GM23248 (cell line): ENCODE measurements at places on chromosomes 4 and X.

GRCh38 chr4:170526471-170526870 is 436.7 kb upstream of the AADAT start:
- DNase-seq, result no peak

DNA sequence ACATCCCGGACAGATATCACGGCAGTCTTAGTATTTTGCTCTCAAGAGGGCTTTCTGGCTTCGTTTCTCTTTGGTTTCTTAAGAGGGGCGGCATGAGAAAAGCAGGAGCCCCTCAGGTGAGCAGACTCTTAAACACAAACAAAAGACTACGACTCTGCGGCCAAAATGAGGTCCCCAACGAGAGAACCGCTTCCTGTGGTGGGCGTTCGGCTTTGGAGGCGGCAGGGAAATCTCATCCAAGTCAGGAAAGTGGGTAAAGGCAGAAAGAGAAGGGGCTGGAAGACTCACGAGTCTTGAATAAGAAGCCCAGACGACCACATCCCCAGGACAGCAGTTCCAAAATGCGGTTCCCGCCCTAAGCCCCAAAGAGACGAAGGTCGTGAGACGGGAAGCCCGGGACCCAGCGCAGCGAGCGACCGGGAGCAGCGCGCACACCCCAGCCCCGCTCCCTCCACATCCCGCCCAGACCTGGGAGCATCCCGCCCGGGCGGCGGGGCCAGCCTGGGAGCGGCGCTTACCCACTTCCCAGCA is 409 bp downstream of the UGDH start:
- DNase-seq, result no peak

DNA sequence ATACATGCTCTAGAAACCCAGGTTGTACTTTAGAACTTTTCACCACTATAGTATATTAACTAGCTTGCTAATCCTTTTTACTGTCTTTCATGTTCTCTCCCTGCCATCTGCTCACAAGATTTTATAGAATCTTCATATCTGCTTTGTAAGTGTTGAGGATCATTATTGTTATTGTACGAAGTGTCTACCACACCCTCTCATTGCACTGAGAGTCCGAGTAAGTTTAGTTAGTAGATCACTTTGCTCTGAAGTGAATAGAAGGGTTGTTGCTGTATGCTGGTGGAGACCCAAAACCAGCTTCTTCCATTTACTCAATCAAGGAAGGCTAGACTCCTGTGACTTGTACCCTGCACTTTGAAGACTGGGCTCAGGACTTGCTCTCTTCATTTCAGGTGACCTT is 17.1 kb downstream of the GAB1 start:
- no peak for DNase-seq

GRCh38 chrX:29617276-29617675 is 598.1 kb upstream of the MAGEB2 start:
- DNase-seq, result peak; percentile 58

- DNase-seq, result peak; percentile 24
Measured at GRCh38 chr4:71151054-71151453, 157.6 kb downstream of the DCK start.

DNA sequence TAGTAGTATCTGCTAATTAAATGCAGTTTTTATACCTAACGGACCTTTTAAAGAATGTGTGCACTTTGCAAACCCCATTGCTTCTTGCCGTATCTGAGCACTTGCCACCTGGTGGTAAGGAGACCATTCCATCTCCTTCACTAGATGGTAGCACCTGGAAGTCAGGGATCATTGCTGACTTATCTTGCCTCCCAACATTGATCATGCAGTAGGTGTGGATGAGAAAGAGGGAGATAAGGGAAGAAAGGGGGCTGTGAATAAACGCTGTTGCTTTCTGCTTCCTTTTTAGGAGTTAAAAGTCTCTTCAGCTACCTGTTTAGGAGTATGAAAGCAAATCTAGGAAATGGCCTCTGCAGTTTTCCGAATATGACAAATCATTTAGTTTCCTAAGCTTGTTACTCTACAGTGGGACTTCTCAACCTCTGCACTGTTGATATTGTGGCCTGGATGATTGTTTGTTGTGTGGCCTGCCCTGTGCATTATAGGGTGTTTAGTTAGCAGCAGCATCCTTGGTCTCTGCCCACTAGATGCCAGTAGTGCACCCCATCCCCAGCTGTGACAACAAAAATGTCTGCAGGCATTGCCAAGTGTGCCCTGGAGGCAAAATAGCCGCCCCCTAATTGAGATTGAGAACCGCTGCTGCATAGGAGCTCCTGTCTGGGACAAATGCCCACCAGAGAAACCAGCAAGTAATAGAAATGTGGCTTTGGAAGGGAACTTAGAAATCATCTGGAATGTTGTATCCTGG is 38.8 kb downstream of the GAB1 start:
- DNase-seq, result peak; percentile 46

GRCh38 chr4:160136021-160136420 is 1033.1 kb downstream of the RAPGEF2 start:
- DNase-seq, result no peak

- peak; percentile 20 for DNase-seq
Measured at GRCh38 chrX:115362334-115363095, 73.0 kb downstream of the LUZP4 start.

DNA sequence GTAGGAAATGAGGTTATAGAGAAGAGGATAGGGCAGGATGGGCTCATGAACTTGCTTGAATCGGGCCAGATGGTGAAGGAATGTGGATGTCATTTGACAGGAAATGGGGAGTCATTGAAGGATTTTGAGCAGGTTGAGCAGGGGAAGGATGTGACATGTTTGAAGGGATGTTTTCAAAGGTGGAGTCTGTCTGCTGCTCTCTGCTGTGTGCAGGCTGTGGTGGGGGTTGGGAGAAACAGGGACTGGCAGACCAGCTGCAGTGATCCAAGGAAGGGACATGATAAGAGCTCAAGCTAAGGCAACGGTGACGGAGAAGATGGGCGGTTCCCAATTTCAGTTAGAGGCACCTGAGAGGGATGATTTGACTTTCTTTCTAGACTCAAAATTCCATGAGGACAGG is 14.0 kb upstream of the XPNPEP2 start:
- no peak for DNase-seq

DNA sequence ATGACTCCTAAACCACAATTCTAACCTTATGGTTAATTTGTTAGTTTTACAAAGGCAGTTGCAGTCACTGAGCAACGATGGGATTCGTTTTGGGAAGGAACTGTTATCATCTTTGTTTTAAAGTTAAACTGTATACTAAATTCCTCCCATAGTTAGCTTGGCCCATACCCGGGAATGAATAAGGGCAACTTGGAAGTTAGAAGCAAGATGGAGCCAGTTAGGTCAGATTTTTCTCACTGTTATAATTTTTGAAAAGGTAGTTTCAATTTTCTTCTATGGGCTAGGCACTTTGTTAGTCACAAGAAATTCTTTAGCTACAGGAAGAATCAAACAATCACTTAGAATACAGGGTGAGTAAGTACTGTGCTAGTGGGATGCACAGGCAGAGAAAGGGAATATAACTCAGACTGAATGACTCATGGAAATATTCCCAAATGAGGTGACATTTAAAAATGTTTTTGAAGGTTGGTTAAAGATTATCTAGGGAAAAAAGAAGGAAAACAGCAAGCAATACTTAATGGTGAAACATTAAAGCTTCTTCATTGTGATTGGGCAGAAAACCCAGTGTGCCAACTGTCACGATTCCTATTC is 153.6 kb downstream of the MAGEB17 start:
- peak; percentile 55 for DNase-seq

- no peak for DNase-seq
Measured at GRCh38 chrX:35826503-35826902, 28.4 kb downstream of the MAGEB16 start.

- DNase-seq, result no peak
Measured at GRCh38 chr4:73387552-73387951, 16.5 kb upstream of the ALB start.
